EH (cell line): ENCODE measurements at places on chromosomes 1 and 21.

GRCh38 chr1:44760876-44761275, 14.5 kb upstream of the RPS8 start:
- DNase-seq, result no peak

DNA sequence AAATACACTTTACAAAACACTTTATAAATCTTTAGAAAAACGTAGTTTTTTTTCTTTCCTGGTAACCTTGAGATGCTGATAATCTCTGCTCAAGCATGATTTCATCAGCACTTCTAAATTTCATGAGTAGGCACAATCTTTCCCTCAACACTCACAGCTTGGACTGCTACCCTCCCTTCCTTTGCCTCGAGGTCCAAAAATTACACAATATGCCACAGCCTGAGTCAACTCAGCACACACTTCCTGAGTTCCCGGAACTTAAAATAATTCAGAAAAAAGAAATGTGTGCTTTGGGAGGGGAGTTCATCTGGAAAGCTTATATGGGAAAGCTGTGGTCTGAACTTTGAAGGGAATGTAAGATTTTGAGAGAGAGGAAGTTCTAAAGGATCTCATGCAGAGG, 5.9 kb downstream of the CLCA2 start:
- peak; percentile 96 for DNase-seq

GRCh38 chr1:235088907-235089306, 39.7 kb downstream of the TOMM20 start:
- DNase-seq, result no peak

- peak; percentile 96 for DNase-seq
Observed at GRCh38 chr1:223726380-223727001, 14.2 kb downstream of the CAPN2 start.

DNA sequence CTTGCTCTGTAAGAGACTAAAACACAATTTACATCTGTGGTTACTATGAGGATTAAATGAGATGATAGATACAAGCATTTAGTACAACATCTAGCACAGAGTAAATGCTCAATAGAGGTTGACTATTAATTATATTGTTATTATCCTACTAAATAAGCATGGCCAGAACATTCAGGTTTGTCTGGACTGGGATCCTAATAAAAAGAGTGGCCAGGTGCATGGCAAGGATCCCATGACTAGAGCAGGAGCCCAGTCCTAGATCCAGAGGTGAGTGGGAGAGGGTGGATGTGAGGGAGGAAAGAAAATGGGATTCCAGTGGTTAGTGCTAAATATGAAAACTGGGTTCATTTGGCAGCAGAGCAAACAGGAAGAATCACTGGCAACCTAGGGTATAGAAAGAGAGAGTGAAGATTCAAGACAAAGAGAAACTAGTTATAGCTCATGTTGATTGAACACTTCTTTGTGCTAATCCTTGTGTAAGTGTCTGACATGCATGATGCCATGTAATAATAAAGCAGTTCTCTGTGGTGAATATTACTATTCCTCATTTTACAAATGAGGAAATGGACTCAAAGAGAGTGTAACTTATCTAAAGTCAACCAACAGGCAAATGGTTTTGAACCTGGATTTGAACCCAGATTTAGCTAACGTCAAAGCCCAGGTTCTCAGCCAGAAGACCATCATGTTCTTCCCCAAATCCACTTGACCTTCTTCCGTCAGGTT, 71.1 kb upstream of the FGGY start:
- DNase-seq, result no peak

- no peak for DNase-seq
Observed at GRCh38 chr21:39553331-39553730, 59.4 kb upstream of the B3GALT5 start.

GRCh38 chr1:230916587-230917283, 48.4 kb upstream of the C1orf198 start:
- DNase-seq, result no peak

- DNase-seq, result peak; percentile 43
Observed at GRCh38 chr1:23118957-23119792, 49.5 kb downstream of the LUZP1 start.

DNA sequence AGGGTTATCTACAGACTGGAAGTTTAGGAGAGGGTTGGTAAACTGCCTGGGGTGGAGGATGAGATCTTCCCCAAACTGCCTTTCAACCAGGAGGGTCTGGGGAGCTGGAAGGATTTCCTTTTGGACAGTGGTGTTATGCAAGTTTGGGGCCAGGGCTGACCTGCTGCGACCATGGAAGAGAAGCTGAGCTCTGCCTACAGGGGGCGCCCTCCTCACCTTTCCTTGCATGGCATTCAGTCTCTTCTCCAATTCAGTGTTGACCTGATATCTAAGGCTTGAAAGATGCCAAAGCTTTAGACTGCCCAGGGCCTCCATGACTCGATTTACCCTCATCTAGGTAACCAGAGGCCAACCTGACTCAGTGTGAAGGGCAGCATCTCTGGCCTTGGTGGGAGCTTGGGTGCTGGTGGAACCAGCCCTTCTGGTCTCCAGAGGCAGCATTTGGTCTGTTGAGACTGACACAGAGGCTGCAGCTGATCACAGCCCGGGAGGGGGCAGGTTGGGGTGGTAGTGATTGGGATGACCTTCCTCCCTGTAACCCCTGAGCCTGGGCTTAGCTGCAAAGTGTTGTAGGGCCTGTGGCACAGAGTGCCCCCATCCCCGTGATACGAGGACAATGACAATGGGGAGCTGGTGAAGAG, 170.0 kb downstream of the GRIK3 start:
- DNase-seq, result no peak

- no peak for DNase-seq
Observed at GRCh38 chr1:153231363-153231762, 14.0 kb downstream of the PRR9 start.

DNA sequence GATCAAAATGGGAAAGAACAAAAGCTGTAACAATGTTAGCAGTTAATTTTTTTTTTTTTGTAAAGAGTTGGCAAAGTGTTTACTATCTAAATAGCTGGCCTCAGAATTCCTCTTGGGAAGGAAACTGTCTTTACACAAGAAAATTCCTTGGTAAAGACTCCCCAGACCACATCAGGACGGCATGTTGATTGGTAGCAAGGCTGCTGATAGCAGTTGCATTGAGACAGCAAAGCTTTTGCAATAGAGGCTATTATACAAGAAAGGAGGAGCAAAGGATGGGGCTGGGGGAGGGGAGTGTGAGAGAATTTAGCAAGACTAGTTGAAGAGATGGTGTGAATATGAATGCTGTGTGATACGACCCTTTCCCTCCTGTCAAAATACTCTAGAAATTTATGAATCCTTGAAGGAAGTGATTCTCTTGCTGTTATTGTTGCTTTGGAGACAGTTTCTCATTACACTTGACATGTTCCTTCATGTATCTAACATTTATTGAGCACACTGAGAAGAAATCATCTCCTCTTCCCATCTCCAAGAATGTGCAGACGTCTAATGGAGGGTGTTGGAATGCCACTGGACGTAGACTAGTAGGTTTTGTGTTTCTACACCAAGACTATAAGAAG, 355.6 kb downstream of the SIPA1L2 start:
- DNase-seq, result peak; percentile 20
